ENCODE measurements at places on chromosomes 5 and 9. TPM values are rescaled to one million over a fixed set of nuclear protein-coding genes. Genes with fewer than 3 reads are reported as not detected.

- DNase-seq = no peak
These were observed 425.6 kb upstream of the MEF2C start for GRCh38 chr5:89308606-89309040.

- DNase-seq = no peak
These were observed 15.4 kb downstream of the FAM174A start for GRCh38 chr5:100550531-100551051.

ERAP2 gene
- 0.43 TPM for total RNA-seq

DNA sequence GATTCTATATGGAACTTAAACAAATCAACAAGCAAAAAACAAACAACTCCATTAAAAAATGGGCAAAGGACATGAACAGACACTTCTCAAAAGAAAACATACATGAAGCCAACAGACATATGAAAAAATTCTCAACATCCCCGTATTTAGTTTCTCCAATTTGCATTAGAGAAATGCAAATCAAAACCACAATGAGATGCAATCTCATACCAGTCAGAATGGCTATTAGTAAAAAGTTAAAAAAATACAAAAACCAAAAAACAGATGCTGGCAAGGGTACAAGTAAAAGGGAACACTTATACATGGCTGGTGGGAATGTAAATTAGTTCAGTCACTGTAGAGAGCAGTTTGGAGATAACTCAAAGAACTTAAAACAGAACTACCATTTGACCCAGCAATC, 342.1 kb upstream of the NUDT12 start:
- no peak for DNase-seq

DNA sequence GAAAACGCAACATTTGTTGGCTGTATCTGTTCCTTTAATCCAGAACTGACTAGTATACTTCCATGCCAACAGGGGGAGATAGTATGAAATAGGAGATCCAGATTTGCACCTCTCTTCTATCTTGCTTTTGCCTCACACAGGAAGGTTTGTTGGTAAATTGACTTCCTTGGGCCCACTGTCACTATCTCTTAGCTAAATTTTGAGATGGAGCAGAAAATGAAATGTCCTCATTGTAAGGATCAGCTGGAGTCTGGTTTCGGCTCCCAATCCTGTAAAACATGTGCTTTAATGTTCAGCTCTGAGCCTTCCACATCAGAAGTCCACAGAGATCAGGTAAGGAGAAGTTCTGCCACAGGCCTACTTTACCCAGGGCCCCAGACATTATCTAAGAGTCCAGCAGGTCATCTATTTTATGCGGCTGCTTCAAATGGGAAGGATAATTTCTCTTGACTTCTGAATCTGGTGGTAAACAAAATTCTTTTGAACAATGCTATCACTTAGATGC, 176.8 kb downstream of the FER start:
- DNase-seq = no peak

DNA sequence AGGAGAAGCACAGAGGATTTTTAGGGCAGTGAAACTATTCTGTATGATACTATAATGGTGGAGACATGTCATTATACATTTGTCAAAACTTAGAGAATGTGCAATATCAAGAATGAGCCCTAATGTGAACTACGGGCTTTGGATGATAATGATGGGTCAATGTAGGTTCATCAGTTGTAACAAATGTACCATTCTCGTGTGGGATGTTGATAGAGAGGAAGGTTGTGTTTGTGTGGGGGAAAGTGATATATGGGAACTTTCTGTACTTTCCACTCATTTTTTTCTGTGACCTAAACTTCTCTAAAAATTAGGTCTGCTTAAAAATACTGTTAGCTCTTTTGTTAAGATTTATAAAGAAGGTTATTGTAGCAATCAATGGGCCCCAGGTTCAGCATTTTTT, 138.9 kb downstream of the SPATA31D1 start:
- DNase-seq = no peak

GRCh38 chr5:31433229-31433628, 98.7 kb downstream of the DROSHA start:
- no peak for DNase-seq

GFI1B gene
- total RNA-seq = not detected

ACOT12 gene
- total RNA-seq = not detected

DNA sequence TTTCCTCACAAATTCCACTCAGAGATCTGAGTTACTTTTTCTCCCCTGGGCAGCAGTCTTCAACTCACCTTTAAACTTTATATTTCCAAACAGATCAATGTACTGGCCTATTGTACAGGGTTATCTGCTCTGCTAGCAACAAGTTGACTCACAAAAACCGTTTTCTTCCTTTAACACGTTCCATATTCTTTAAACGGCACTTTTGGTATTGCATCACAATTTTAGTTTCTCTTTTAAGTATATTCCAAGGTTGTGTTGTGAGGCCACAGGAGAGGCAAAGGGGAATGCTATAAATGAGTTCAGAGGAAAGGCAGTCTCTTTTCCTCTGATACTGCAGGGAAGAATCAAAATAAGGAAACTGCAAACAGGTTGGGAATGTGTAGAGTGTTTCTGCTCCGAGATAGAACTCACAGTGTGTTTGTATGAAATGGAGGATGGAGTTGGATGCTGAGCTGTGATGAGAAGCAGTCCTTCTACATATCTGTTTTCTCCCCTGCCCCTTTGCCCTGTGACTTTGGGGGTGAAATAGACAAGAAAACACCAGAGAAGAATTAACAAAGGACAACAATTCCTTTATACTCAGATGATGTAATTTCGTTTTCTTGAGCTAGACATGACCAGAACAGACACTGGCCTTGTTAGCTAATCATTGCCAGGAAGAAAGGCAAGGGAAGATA, 9.9 kb upstream of the ALDOB start:
- DNase-seq = no peak

PRRX2 gene
- total RNA-seq = 20.1 TPM
